ENCODE measurements at places on chromosomes 2 and 18. TPM values are rescaled to one million over a fixed set of nuclear protein-coding genes. Genes with fewer than 3 reads are reported as not detected.

The CD8A gene
- total RNA-seq = not detected

The CEP76 gene
- total RNA-seq = 5.3 TPM

The LRP1B gene
- 1.2 TPM for total RNA-seq

The MC5R gene
- not detected for total RNA-seq

The CCDC68 gene
- 20.2 TPM for total RNA-seq

The EGR4 gene
- not detected for total RNA-seq

The EPB41L5 gene
- total RNA-seq = 11.8 TPM

The FAM110C gene
- total RNA-seq = 0.16 TPM

The CPS1 gene
- total RNA-seq = 23.7 TPM

The GPR45 gene
- not detected for total RNA-seq

The THSD7B gene
- total RNA-seq = 0.13 TPM

The MBD1 gene
- total RNA-seq = 63.9 TPM

The UGT1A10 gene
- total RNA-seq = not detected

The BZW1 gene
- 528 TPM for total RNA-seq

The SERPINB4 gene
- total RNA-seq = 0.64 TPM

The TAF4B gene
- 3.0 TPM for total RNA-seq

The GAL3ST2 gene
- 0.64 TPM for total RNA-seq

The CROCC2 gene
- total RNA-seq = not detected

The CXCR1 gene
- not detected for total RNA-seq

The INHA gene
- total RNA-seq = not detected

The OR6B2 gene
- total RNA-seq = not detected

All from epithelial cell of alveolus of lung (primary cell).